Kidney (tissue), 22 donors: ENCODE measurements at places on chromosomes 7 and 10. TPM values are rescaled to one million over a fixed set of nuclear protein-coding genes. Genes with fewer than 3 reads are reported as not detected.
A peak's percentile ranks its signal among the peaks of the same experiment; 100 is the strongest.

PRR15 gene
- 27.5 TPM for polyA plus RNA-seq

- DNase-seq = no peak
Measured at GRCh38 chr7:105264707-105265106, 124.0 kb downstream of the SRPK2 start.

TMED4 gene
- 138 TPM for polyA plus RNA-seq

DNA sequence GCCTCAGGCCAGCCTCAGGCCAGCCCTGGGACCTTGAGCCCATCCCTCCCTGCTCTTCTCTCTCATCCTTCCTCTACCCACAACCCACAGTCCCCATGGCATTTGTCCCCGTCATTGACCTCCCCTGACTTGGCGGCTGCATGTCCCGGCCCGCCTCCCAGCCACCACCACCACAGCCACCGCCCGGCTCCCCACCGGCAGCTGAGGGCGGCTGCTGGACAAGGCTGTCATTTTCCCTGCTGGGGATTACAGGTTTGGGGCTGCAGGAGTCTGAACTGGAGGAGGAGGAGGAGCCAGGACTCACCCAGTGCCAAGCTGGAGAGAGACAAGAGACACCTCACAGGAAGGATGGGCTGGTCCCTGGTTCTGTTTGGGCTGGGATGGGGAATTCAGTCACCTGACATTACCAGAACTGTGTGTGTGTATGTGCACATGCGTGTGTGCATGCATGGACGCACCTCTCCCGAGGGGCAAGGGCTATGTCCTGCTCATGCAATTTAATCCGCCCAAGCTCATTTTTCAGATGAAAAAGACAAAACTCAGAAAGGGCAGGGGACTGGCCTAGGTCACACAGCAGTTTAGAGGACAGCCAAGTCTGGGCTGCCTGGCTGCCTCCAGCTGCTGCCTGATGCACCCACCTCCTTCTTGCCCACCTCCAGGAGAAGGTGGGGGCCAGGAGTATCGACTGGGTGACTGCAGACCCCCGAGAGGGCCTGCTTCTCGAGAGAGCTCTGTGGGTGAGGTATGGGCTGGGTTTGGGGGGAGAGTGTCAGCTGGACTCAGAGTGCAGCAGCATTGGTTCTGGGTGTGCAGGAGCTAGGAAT lies 113.1 kb downstream of the ZMIZ1 start:
- DNase-seq = peak; percentile 74

CPVL gene
- 104 TPM for polyA plus RNA-seq

- no peak for DNase-seq
Measured at GRCh38 chr7:55481155-55481554, 91.1 kb downstream of the VOPP1 start.

HOXA11 gene
- polyA plus RNA-seq = 5.5 TPM

- no peak for DNase-seq
Measured at GRCh38 chr7:157881048-157881771, 544.4 kb downstream of the DNAJB6 start.

DNA sequence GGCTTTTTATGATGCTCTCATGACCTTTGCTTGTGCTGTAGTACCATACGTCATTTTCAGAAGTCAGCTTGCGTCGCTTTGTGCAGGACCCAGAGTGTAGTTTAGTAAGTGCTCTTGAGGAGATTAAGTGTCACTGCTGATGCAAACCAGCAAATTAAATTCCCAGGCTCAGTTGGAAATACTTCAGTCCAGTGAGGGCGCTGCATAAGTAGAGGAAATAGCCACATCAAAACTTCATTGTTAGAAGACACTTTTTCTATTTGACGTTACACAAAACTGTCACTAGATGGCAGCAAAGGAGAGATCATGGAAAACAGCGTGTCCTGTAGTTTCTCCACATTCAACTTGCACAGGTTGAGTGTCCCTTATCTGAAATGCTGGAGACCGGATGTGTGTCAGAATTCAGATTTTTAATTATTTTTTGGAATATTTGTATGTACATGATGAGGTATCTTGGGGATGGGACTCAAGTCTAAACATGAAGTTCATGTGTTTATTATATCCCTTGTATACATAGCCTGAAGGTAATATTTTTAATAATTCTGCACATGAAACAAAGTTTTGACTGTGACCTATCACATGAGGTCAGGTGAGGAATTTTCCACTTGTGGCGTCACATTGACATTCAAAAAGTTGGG lies 7.9 kb downstream of the ZNF22 start:
- DNase-seq = peak; percentile 96

DNA sequence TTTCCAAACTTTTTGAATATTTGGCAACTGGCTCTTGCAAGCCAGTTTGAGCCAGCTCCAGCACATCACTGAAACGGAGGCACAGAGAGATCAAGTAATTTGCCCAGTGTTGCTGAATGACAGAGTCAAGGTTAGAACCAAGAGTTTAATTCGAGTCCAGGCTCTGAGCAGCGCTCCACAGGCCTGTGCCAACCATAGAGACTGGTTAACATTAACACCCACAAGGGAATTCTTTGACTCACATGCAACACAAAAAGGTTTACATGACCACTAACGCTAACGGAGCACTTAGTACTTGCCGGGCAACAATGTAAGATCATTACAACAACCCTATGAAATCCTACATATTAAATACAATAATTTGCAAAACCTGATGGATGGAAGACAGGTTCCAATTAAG lies 1.5 kb downstream of the RGS10 start:
- DNase-seq = no peak

DNA sequence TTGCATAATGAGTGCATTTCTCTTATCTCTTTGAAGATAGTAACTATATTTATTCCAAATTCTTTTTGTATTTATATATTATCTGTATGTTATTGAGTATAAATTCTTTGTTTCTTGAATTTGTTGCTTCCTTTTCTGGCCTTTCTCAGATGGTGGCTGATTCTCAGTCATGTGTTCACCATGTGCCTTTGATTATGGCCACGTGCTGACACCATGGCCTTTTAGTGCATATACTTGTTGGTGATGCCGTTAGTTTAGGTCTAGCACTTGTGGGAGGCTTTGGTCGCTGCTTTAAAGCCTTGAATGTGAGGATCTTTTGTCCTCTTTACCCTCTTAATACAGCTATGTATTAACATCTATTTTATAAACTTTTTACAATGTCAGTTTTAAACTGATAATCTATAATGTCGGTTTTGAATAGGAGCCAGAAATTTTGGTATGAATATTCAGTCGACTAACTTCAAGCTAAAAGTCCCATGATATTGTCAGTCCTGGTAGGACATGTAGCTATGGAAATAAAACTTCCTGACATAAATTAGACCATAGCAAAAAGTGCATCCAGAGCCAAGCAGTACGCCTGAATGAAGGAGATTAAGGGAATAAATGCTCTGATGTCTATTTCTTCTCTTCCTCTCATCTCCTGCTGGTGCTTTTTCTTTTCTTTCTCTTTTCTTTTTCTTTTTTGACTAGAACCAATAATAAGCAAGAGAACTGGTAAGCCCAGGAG lies 130.3 kb downstream of the GNAI1 start:
- no peak for DNase-seq

TAS2R4 gene
- not detected for polyA plus RNA-seq

DNA sequence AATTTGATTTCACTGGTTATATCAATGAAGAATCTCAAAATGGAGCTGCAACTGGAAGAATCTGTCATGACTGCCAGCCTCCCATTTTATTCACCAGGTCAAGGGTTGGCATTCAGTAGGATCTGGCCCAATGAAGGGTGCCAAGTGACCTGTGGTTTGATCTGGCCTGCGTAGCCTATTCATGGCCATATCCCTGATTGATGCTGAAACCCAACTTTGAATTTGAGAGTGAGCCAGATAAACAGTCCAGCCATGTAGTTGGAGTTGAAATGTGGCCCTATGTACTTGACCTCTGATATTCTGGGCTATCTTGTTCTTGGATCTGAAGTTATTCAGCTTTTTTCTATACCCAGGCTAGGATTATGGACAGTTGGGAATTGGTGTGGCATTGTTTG lies 1.5 kb downstream of the MKLN1 start:
- no peak for DNase-seq

DNA sequence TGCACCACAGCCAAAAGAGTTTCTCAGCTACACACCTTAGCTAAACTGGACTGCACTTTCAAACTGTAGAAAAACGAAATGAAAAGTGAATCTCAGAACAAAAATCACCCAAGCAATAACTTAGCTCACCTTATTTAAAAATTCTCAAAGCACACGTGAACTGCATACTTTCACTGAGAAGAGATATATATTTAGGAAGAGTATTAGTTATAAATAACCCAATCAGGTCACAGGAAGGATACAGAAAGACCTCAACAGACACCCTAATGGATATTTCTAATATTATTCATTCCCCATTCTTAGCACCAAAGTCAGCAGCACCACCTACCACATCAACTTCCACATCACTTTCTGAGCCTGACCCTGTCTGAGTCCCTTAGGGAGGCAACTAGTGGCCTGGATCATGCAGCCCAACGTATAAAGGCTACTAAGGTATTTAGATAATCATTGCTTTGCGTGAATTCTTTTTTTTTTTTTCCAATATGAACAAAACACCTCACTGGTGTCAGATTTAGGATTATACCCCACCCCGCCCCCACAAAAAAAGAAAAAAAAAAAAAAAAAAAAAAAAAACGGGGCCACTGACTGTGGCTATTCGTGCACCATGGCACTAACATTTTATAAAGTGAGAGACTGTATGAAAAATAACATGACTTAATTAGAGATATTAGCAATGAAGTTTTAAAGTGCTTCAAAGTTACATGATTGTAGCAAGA lies 2.6 kb downstream of the ABI1 start:
- DNase-seq = no peak

DNA sequence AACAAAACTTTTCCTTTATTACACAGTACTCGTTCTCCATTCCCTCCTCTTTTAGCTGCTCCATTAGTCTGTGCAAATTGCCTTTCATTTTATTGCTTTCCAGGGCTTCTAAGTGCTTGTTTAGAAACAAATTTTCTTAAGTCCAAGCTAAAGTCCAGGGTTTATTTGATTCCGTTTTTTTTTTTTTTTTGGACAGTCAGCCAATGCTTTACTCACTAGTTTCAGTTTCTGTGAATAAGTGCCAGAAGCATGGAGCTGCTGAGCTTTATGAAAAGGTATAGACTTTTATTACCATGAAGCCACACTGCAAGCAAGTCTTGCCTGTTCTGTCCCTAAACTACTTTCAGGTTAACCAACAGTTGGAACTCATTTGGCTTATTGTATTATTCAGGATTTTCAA lies 455.0 kb downstream of the GFRA1 start:
- peak; percentile 57 for DNase-seq

MRPL32 gene
- polyA plus RNA-seq = 101 TPM

DNA sequence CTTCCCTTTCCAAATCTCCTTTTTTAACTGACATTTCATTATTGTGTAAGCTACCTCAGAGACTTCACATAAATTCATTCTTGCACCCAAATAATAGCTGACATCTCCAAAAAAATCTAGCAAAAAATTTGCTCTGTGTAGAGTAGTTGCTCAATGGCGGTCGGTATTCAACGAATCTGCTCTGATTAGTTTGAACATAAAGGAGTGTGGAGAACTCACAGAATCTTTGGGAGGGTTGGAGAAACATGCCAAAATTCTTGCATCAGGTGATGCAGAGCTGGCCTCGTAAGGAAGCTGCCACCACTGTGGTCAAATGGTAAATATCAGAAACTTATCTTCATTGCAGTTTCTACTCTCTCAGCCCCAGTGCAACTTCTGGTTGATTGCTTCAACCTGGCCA lies 201.2 kb upstream of the MDFIC start:
- no peak for DNase-seq

DNA sequence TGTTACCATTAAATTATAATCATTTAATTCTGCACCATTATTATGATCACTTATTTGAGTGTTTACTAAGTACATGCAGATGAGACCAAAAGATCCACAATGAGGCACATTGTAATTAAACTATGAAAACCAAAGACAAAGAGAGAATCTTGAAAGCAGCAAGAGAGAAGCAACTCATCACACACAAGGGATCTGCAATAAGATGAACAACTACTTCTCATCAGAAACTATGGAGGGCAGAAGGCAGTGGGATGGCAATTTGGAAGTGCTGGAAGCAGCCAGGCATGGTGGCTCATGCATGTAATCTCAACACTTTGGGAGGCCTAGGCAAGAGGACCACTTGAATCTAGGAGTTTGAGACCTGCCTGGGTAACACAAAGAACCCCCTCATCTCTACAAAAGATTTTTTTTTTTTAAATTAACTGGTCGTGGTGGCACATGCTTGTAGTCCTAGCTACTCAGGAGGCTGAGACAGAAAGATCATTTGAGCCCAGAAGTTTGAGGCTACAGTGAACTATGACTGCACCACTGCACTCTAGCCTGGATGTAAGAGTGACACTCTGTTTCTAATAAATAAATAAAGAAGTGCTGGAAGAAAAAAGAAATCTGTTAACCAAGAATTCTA lies 47.7 kb downstream of the CDK6 start:
- DNase-seq = no peak

- DNase-seq = no peak
Measured at GRCh38 chr10:84015877-84016595, 123.3 kb upstream of the GHITM start.

GRCh38 chr10:124688386-124688785 lies 55.8 kb downstream of the FAM53B start:
- DNase-seq = no peak

ARMC10 gene
- polyA plus RNA-seq = 31.5 TPM

GRCh38 chr7:155429651-155430050 lies 28.3 kb upstream of the EN2 start:
- no peak for DNase-seq

- DNase-seq = no peak
Measured at GRCh38 chr10:71094712-71095390, 117.5 kb upstream of the UNC5B start.

SPDYE3 gene
- not detected for polyA plus RNA-seq

MCMBP gene
- polyA plus RNA-seq = 21.3 TPM

SNX10 gene
- 30.1 TPM for polyA plus RNA-seq

- DNase-seq = no peak
Measured at GRCh38 chr10:63273577-63273976, 140.4 kb downstream of the NRBF2 start.

GRCh38 chr7:75842836-75843446 lies 29.3 kb upstream of the CCL24 start:
- peak; percentile 73 for DNase-seq

GRCh38 chr10:125064681-125065492 lies 95.5 kb downstream of the CTBP2 start:
- DNase-seq = peak; percentile 83

- no peak for DNase-seq
Measured at GRCh38 chr10:36730316-36730715, 395.1 kb upstream of the ANKRD30A start.

- DNase-seq = no peak
Measured at GRCh38 chr7:98360221-98361130, 40.4 kb downstream of the BAIAP2L1 start.

GRCh38 chr10:63836666-63837442 lies 315.7 kb downstream of the REEP3 start:
- DNase-seq = no peak

DNA sequence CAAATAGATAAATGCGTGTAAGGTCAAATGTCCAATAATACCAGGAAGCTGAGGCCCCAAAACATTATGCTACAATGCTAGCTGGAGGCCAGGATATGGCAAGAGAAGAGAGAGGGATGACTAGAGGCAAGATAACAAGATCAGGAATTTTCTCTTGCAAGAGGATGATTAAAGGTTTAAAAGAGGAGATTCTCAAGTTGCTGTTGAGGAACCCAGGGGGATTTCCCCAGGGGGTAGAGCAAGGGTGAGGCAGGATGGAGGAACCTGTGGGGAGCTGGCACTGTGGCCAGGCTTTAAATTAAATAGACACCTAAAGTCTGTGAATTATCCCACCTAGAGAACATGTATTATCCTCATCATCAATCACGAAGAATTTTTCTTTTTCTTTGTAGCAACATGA lies 3.4 kb upstream of the TAS2R60 start:
- DNase-seq = no peak

WDR86 gene
- polyA plus RNA-seq = 1.8 TPM

GRCh38 chr10:78560341-78560688 lies 508.5 kb upstream of the ZMIZ1 start:
- DNase-seq = no peak
